ENCODE measurements at places on chromosomes 11 and 22. TPM values are rescaled to one million over a fixed set of nuclear protein-coding genes. Genes with fewer than 3 reads are reported as not detected.
A peak's percentile ranks its signal among the peaks of the same experiment; 100 is the strongest.

GRCh38 chr11:128297091-128297651, 290.2 kb downstream of the ETS1 start:
- no peak overlapping the region for H3K4me3 ChIP-seq
- H3K27ac ChIP-seq = no peak overlapping the region
- H3K4me1 ChIP-seq = peaks cover 6% of the 10 kb centered on the region

GRCh38 chr11:107695446-107695845, 16.4 kb downstream of the SLN start:
- H3K27me3 ChIP-seq = no peaks in the 10 kb centered on the region
- peaks cover 28% of the 10 kb centered on the region for H3K4me1 ChIP-seq
- H3K4me3 ChIP-seq = no peak overlapping the region
- H3K36me3 ChIP-seq = no peaks in the 10 kb centered on the region

- peak overlapping the region; percentile 17 for H3K27ac ChIP-seq
- H3K27me3 ChIP-seq = no peaks in the 10 kb centered on the region
- H3K4me3 ChIP-seq = no peak overlapping the region
- DNase-seq = no peak
- no peaks in the 10 kb centered on the region for H3K36me3 ChIP-seq
- H3K4me1 ChIP-seq = peaks cover 19% of the 10 kb centered on the region
Observed at GRCh38 chr11:95913830-95914615, 9.9 kb downstream of the MTMR2 start.

- no peaks in the 10 kb centered on the region for H3K36me3 ChIP-seq
- H3K4me1 ChIP-seq = peaks cover 5% of the 10 kb centered on the region
- H3K27ac ChIP-seq = no peak overlapping the region
- peak overlapping the region; percentile 60 for H3K4me3 ChIP-seq
Observed at GRCh38 chr22:48490500-48491411, 1336.9 kb downstream of the BRD1 start.

GRCh38 chr11:117852309-117852708, 24.1 kb downstream of the FXYD6 start:
- H3K36me3 ChIP-seq = no peaks in the 10 kb centered on the region
- H3K27ac ChIP-seq = no peak overlapping the region
- H3K27me3 ChIP-seq = no peaks in the 10 kb centered on the region

DNA sequence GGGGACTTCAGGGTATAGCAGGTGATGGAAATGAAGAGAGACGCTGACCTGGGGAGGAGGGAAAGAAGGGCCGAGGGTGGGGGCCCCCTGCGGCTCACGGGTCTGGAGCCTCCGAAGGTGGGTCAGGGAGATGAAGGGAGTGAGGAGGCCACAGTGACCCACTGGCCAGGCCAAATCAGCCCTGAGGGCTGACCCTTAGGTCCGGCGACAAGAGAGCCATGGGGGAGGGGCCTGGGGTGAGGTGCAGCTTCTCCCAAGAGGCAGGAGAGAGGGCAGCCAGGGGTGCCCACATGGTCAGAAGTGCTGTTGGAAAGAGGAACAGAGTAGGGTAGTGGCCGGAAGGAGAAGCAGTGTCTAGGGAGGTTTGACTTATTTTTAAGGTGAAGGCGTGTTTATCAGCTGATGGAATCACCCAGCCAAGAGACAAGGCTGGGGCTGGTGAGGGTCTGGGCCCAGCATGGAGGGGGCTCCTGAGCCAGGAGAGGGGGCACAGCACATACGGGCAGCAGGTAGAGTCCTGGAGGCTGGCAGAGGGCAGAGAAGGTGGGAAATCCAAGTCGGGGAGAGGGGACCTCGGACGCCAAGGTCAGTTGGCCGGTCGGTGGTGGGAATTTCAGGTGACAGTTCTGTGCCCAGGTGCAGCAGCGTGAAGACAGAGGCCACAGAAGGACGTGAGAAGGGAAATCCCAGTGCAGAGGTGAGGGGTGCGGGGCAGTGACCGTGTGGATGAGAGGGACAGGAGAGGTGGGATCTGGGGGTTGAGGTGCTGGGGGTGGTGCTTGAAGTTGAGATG, 49.0 kb downstream of the LINC01488 start:
- H3K36me3 ChIP-seq = no peaks in the 10 kb centered on the region
- no peak overlapping the region for H3K27ac ChIP-seq

DNA sequence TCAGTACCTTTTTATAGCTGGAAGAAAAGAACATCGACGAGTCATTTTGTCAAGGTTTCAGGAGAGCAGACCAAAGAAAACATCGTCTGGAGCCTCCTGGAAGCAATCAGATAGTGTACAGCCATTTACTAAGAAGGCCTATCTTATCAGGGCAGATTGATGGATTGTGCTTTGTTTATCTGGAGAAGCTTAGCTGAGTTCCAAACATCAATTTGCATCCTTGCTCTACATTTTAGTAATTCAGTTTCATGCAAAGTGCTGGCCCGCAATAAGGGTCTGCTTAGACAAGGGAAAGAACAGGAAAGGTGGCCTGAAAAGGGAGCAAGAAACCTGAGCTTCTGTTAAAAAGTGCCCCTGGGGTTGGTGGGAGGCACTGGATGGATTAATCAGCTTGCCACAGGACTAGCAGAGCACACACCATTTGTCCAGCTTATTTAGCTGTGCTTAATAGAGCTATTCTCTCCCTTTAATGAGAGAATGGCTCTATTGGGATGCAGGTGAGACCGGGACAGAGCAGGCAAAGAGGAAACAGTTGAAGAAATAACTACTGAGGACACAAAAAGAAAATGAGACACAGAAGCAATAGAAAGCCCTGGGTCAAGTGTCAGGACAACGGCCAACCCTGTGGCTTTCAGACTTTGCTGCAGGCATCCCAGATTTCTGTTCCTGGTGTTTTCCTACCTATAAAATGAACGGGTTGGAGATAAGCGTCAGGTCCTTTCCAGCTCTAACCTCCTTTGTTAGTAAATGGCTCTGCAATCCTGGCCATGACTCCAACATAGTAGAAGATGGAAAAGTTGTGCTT, 122.1 kb upstream of the TTC12 start:
- H3K27me3 ChIP-seq = no peaks in the 10 kb centered on the region
- H3K4me1 ChIP-seq = peaks cover 15% of the 10 kb centered on the region
- peak; percentile 44 for DNase-seq
- H3K27ac ChIP-seq = no peak overlapping the region
- H3K4me3 ChIP-seq = no peak overlapping the region

DNA sequence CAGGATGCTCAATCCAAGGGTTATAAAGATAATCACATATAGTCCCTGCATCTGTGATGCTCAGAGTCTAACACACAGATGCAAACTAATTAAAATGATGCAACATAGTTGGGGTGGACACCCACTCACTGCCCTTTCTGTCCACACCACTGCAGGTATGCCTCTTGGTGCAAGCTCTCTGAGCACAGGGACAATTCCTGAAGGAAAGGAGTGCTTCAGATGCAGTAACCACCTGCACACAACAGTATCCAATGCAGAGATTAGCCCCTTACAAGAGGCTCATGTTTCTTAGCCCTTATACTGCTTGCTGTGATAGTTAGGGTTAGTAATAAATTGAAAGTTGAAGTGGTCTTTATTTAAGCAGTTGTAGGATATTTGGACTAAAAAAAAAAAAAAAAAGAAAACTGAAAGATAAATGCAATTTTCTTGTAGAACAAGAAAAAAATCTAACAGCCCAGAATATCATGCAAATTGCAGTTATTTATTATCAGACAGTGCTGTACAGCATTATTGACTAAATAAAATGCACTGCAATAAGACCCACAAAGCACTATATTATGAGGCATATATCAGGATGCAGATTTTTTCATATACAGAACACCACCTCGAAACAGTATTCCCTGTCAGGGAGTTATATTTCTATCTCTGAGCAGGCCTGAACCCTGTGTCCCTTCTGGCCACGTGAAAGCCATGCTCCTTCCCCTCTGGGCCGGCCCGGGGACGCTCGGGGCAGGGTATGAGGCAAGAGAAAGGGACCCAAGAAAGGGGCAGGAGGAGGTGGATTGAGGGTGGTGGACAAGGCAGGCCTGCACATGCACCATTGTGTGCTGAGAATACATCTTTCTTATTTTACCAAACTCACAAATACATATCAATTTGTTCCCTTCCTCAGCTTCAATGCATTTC, 260.2 kb downstream of the OPCML start:
- no peak overlapping the region for H3K27ac ChIP-seq
- no peaks in the 10 kb centered on the region for H3K36me3 ChIP-seq
- H3K4me3 ChIP-seq = no peak overlapping the region
- no peaks in the 10 kb centered on the region for H3K27me3 ChIP-seq
- DNase-seq = no peak
- no peaks in the 10 kb centered on the region for H3K4me1 ChIP-seq

DNA sequence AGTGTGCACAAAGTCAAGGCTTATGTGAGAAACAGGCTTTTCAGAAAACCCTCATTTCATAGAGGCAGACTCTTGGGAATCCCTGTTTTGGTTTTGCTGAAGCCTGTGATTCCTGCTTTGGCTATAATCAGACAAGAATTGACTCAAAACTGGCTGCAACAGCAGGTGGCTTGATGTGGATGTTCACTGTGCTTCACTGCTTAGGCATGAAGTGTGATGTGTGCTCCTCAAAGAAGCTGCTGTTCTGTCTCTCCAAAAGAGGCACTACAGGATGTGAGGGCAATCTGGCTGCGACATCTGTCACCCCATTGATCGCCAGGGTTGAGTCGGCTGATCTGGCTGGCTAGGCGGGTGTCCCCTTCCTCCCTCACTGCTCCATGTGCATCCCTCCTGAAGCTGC, 103.5 kb downstream of the C11orf58 start:
- no peak overlapping the region for H3K27ac ChIP-seq
- H3K4me1 ChIP-seq = no peaks in the 10 kb centered on the region
- no peak overlapping the region for H3K4me3 ChIP-seq
- H3K36me3 ChIP-seq = no peaks in the 10 kb centered on the region
- no peaks in the 10 kb centered on the region for H3K27me3 ChIP-seq

- DNase-seq = no peak
- no peak overlapping the region for H3K27ac ChIP-seq
- no peaks in the 10 kb centered on the region for H3K36me3 ChIP-seq
Observed at GRCh38 chr11:1467270-1467669, 19.3 kb downstream of the MOB2 start.

- H3K4me3 ChIP-seq = no peak overlapping the region
- DNase-seq = no peak
- H3K27ac ChIP-seq = no peak overlapping the region
- no peaks in the 10 kb centered on the region for H3K27me3 ChIP-seq
- H3K36me3 ChIP-seq = peaks cover 17% of the 10 kb centered on the region
Observed at GRCh38 chr11:2942872-2943710, 13.9 kb upstream of the PHLDA2 start.

DNA sequence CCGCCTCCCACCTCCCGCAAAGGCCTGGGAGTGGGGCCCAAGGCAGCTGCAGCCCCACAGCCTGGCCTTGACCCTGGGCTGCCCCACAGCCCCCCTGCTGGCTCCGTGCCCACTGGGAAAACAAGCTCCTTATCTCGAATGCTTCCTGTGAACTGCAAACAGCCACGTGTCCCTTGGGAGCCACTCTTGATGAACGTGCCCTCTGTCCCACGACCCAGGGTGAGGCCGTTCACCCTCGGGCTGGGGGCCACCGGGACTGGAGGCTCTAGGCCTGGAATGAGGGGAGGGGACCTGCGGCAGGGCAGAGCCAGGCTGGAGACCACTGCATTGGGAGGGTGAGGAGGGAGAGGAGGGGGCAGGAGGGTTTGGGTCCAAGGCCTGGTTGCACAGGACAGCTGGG, 9.5 kb downstream of the H19 start:
- no peak overlapping the region for H3K27ac ChIP-seq
- no peaks in the 10 kb centered on the region for H3K27me3 ChIP-seq
- no peak for DNase-seq

GRCh38 chr11:70032943-70033710, 45.0 kb upstream of the ANO1 start:
- H3K27me3 ChIP-seq = no peaks in the 10 kb centered on the region
- no peaks in the 10 kb centered on the region for H3K4me1 ChIP-seq
- H3K36me3 ChIP-seq = no peaks in the 10 kb centered on the region

GRCh38 chr11:102936864-102937509, 18.5 kb downstream of the MMP13 start:
- no peaks in the 10 kb centered on the region for H3K4me1 ChIP-seq
- DNase-seq = no peak
- no peaks in the 10 kb centered on the region for H3K36me3 ChIP-seq
- no peak overlapping the region for H3K4me3 ChIP-seq
- H3K27me3 ChIP-seq = peaks cover 3% of the 10 kb centered on the region
- H3K27ac ChIP-seq = no peak overlapping the region

DNA sequence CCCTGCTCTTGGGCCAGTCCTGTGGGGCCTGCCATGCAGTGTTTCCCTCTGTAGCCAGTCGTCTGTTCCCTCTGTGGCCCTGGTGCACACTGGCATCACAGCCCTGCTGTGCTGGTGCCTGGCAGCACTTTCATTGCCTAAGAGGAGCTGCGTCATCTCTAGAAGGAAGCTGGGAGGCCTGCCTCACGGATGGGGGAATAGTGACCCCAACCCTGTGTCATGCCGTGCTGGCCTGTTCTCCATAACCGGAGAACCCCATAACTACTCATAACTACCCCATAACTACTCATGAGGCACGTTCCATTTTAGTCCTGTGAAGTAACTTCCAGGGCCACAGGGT, 14.0 kb downstream of the RAB36 start:
- H3K27ac ChIP-seq = no peak overlapping the region
- no peak overlapping the region for H3K4me3 ChIP-seq
- no peak for DNase-seq
- no peaks in the 10 kb centered on the region for H3K27me3 ChIP-seq
- H3K4me1 ChIP-seq = no peaks in the 10 kb centered on the region
- no peaks in the 10 kb centered on the region for H3K36me3 ChIP-seq

DNA sequence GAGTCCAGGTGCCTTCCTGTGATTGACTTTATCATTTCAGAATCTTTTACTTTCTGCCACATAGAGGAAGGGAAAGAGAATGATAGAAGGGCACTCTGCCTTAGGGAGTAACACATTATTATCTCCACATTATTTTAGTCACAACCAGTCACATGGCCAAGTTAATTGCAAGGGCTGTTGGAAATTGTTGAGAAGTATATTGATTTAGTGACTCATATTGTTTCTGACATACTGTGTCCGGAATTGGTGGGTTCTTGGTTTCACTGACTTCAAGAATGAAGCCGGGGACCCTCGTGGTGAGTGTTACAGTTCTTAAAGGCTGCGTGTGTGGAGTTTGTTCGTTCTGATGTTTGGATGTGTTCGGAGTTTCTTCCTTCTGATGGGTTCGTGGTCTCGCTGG, 8.7 kb downstream of the OR51B4 start:
- no peak overlapping the region for H3K27ac ChIP-seq
- H3K4me3 ChIP-seq = no peak overlapping the region
- H3K27me3 ChIP-seq = no peaks in the 10 kb centered on the region
- peaks cover 11% of the 10 kb centered on the region for H3K4me1 ChIP-seq
- H3K36me3 ChIP-seq = no peaks in the 10 kb centered on the region

- no peaks in the 10 kb centered on the region for H3K27me3 ChIP-seq
- H3K36me3 ChIP-seq = no peaks in the 10 kb centered on the region
- no peak overlapping the region for H3K27ac ChIP-seq
- no peak for DNase-seq
- H3K4me3 ChIP-seq = no peak overlapping the region
Observed at GRCh38 chr11:78643676-78644056, 69.0 kb upstream of the NARS2 start.

CNTF gene
- total RNA-seq = 1.4 TPM

OSBPL5 gene
- total RNA-seq = 34.2 TPM

CATSPERZ gene
- not detected for total RNA-seq

NUCB2 gene
- 72.4 TPM for total RNA-seq

PDXP gene
- total RNA-seq = 18.9 TPM

Measured in astrocyte (in vitro differentiated cells and primary cell).